ENCODE measurements at places on chromosomes 12 and 14.

GRCh38 chr12:111732786-111733185, 33.9 kb upstream of the ALDH2 start:
- no peak for DNase-seq

- DNase-seq: no peak
Observed at GRCh38 chr14:68627868-68628604, 164.8 kb downstream of the ZFP36L1 start.

GRCh38 chr12:92488735-92489134, 214.1 kb upstream of the PLEKHG7 start:
- DNase-seq: no peak

DNA sequence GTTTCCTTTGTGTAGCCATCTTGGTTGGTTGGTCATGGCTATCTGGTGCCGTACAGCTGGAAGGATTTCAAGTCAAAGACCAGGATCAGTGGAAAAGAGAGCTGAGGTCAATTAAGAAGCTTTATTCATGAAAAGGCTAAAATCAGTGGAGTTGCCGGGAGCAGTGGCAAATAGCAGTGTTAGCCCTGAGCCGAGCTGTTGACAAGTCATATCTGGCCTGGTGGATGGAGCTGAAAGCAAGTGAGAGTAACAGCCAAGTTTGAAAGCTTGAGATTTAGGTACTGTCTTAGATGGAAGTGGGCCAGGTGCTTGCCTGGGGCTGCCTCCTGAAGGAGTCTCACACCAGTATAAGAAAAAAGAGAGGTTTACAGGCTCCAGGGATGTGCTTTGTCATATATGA, 9.0 kb downstream of the BATF start:
- DNase-seq: no peak

DNA sequence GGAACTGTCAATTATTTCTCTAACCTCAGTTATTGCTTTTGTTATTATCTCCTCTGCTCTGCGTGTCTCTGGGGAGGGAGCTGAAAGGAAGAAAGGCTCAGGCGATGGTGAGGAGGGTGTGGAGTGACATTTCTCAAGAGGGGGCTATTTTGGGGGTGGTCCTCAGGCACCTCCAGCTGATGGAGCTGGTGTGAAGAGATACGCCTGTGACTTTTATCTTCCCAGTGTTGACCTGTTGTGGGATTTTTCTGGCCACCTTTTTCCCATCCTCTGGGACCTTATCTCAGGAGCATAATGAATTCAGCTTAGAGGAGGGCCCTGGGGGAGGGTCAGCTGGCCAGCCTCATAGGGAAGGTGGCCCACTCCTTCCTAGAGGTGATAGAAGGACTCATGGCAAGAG, 26.4 kb downstream of the KCNA5 start:
- no peak for DNase-seq

DNA sequence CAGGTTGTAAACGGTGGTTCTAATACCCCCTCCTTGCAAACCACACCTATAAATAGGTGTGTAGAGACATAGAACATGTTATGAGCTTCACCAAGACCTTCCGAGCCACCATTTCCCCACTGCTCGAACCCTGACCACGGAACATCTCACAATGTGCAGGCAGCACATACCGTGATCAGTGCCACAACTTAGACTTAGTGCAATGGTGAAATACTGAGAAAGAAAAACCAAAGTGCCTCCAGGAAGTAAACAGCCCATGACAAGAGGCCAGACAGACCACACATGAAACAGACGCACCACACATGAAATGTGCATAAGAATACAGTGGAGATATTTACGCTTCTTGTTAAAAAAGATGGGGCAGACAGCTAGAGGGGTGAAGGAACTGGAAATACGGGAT, 166.9 kb upstream of the CCND2 start:
- DNase-seq: no peak

DNA sequence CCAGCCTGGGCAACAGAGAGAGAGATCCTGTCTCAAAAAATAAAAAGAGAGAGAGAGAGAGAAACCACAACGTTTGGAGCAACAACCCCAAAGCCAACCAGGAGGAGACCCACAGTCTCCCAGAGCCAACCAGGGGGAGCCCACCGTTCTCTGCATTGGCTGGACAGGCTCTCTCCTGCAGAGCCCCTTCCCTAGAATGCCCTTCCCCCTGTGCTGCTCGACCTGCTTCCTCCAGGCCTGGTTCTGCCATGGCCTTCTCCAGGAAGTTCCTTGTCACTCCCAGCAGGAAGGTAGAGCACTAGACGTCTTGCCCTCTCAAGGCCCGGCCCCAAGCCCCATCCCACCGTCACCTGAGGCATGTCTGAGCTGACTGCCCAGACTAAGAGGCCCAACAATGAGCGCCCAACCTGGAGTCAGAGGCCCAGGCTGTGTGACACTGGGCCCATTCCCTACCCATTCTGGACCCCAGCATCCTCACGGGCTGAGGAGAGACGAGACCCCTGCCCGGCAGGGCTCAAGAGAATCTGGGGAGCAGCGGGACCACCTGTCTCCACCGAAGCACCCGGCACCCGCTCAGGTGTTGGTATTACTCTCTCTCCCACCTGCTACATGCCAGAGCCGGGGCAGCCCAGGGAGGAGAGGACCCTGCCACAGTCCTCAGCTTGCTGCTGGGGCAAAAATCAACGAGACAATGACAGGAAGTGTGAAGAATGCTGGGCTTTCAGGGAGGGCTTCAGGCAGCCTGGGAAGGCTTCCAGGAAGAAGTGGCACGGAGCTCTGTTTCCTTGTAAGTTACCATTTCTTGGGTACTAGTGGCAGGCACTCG, 61.2 kb downstream of the DIO3 start:
- DNase-seq: no peak

DNA sequence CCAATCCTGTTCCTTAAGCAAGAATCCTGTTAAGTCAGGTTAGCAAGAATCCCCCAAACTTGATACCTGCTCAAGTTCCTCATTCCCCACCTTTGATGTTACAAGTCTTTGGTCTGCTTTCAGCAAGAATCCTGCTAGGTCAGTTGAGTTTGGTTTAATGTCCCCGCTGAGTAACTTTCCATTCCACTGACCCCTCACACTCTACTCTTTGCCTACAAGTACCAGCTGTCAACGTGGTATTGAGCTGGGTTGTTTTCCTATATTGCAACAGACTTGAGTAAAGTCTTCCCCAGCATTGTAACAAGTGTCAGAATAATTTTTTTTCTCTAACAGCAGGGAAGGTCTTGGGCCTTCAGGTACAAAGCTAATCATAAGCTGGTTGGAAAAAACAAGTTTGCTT, 6.3 kb downstream of the PPM1H start:
- no peak for DNase-seq

- DNase-seq: no peak
Observed at GRCh38 chr12:5071496-5071895, 27.8 kb downstream of the KCNA5 start.

DNA sequence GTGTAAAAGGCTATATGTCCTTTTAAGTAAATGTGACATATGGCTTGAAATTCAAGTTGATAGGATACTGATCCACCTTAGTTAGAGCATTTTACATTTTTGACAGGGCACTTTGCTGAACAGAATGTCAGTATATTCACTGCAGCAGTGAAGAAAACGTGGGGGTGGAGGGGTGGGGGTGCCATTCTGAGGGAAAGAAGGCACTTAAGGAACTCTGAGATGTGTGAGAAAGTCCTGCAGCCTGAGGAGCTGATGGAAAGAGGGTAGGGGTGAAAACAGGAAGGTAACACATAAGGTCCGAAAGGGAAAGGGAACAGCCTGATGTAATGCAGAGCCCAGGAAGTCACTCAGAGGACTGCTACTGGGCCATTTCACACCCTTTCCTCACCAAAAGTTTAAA, 265.5 kb upstream of the GRIP1 start:
- DNase-seq: no peak

DNA sequence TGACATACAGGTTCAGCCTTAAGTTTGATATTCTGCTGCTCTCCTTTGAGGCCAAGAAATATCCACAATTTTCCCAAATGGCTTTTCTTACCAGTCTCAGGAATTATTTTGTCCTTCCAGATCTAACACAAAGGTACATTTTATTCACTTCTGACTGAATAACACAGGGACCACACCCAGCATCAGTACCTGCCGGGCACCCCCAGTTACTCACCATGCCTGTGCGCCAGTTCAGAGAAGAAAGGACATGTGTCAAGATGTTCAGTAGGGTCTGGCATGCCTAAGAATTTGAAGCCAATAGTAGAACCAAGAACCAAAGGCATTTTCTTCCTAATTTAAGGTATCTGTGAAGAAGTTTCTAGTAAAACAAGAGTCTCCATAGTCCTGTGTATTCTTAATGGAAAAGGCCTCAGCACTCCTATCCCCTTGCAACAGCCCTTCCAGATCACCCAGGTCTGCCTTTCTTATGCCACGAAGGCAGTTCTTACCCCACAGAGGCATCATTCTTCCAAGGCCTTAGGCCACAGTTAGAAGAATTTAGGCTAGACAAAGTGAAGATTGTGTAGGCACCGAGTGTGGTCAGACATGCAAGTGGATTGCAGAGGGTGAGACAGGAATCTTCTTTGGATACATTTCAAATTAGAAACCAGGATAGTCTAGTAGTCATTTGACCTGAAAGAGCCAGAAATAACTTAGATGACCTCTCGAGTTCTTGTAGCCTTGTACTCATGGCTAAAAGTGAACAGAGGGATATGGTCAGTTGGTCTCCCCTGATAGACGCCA, 140.1 kb upstream of the HIF1A start:
- DNase-seq: no peak

- DNase-seq: no peak
Observed at GRCh38 chr12:93954166-93955112, 193.9 kb upstream of the PLXNC1 start.

Data from H54 (cell line).